Gastroesophageal sphincter (tissue), 4 donors: ENCODE measurements at places on chromosomes 4 and X. TPM values are rescaled to one million over a fixed set of nuclear protein-coding genes. Genes with fewer than 3 reads are reported as not detected.

DNA sequence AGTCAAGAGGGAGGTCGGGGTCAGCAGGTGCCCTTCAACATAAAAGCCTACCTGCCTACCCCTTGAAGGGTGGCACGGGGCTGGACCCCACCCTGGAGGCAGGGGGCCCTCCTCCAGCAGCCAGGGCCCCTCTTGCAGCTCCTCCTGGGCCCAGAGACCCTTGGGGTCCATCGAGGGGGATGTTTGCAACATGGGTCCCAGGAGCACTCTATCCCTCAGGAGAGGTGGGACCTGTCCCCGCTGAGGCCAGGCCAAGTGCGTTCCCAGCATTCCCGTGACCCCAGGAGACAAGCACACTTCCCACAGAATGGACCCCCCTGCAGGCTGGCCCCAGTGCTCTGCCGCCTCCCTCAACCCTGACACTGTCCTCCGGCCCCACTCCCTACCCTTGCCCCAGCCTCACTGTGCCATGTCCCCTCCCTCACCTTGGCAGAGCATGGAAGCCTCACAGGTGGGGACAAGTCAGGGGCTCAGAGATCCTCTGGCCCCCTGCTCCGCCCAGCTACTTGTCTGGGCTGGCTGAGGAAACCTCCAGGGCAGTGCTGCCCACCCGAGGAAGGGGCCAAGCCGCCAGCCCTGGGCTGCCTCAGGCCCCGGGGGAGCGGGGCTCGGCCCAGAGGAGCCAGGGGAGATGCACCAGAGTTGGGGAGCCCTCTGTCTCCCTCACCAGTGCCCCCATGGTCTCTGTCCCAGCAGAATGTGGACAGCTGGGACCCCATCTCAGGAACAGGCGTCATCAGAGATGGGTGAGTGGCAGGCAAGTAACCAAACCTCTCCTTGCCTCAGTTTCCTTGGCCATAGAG lies 2.2 kb downstream of the MXD4 start:
- ATAC-seq = no peak

DNA sequence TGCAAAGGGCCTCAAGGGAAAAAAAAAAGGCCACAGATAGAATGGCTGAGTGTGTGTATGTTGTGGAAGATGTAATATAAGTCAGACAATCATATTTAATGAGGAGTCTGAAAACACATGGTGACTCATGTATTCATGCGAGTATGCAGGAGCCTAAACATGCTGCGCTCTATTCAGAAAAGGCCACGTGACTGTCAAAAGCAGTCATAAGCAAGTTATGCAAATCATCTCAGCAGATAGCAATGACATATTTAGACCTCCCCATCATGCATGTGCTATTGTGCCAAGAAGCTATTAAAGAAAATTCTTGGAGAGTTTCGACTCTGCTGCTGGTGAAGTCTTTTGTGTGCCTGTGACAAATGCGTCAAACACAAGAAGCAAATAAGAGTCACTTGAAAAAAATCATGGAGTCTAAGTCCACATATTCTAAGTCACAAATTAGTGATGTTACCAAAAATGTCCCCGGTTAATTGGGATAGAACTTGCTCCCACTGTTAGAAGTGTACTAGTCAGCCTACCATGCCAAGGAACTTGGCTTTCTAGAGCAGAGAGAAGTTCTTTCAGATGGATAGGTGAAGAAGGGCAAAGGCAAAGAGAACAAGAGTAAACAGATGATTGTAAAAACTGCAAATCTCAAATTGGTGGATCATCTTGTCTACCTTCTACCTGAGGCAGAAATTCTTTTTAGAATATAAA lies 5.0 kb downstream of the LNX1 start:
- ATAC-seq = no peak

- no peak for ATAC-seq
These were observed 172.3 kb downstream of the SHROOM3 start for GRCh38 chr4:76607266-76607799.

DNA sequence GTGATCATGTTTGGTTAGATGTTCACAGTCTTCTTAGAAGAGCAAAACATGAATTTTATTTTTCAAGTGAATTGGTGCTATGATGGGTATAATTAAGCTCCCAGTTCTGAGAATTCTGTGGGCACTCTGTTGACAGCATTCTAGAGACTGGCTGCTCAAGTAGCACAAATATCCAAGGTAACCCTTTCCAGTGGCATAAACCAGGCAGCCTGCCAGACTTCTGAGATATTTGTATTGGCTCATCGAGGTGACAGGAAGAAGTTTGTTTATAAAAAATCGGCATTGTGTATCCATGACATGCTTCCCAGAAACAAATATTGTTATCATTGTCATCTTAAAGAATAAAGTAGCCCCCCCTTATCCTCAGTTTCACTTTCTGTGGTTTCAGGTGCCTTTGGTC lies 28.3 kb downstream of the LANCL3 start:
- ATAC-seq = no peak

- ATAC-seq = no peak
These were observed 15.2 kb upstream of the PACRGL start for GRCh38 chr4:20684852-20685763.

- no peak for ATAC-seq
These were observed 45.1 kb downstream of the NR3C2 start for GRCh38 chr4:148396986-148397673.

DNA sequence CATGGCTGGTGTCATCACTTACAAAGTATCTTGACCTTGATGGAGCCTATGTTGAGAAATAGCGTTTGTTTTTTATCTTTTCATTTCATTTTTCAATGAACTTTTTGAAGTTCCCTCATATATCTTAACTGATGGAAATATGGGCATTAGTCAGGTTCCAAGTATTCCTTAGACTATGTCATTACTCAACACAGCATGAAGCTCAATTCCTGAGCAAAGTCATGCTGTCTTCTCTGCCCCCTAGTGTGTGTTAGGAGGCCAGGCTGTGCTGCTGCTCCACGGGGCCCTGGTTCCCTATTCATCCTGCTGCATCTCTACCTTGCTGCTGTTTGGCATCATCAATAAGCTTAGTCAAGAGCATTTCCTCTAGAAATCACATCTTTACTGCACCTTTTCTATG lies 40.9 kb downstream of the GPR143 start:
- no peak for ATAC-seq

The TEX13C gene
- not detected for total RNA-seq

The USP26 gene
- not detected for total RNA-seq

The SHROOM2 gene
- 2.3 TPM for total RNA-seq
